PC-9 (cell line): ENCODE measurements at places on chromosomes 4 and X. TPM values are rescaled to one million over a fixed set of nuclear protein-coding genes. Genes with fewer than 3 reads are reported as not detected.

The RNF212 gene
- total RNA-seq, result 4.2 and 6.6 TPM in 2 replicates

The NPFFR2 gene
- not detected in 2 replicates for total RNA-seq

The GNRHR gene
- total RNA-seq, result not detected in 2 replicates

DNA sequence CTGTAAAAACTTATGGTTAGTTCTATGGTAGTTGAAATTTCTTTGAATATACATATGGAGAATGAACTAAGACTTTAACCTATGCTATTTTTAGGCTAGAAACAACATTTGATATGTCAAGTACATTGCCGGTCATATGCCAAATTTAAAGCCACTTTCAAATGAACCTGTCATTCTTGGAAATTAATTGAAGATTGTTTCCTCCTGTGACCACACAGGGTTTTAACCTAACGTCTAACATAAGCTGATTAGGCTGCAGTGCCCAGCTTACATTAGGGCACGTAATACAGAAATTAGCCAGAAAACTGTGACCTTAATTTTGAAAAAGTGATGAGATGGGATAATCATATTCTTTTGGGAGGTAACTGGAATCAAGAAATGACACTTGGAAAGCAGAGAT, 645.9 kb downstream of the FSTL5 start:
- DNase-seq, result no peak

GRCh38 chr4:173217727-173218126, 49.1 kb downstream of the GALNT7 start:
- no peak for DNase-seq

- DNase-seq, result no peak
Measured at GRCh38 chr4:186948361-186949242, 224.9 kb upstream of the FAT1 start.
